Cerebellar cortex (tissue), 1 donor: ENCODE measurements at places on chromosomes 1 and 21.

DNA sequence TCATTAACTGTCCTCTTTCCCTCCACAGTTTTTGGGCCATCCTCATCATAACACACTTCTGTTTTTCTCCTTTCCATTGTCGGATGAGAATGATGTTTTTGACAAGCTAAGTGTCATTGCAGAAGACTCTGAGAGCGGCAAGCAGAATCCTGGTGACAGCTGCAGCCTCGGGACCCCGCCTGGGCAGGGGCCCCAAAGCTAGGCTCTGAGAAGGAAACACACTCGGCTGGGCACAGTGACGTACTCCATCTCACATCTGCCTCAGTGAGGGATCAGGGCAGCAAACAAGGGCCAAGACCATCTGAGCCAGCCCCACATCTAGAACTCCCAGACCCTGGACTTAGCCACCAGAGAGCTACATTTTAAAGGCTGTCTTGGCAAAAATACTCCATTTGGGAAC is 28.6 kb upstream of the IFNAR1 start:
- no peak for DNase-seq

GRCh38 chr1:173287785-173288184 is 80.7 kb upstream of the TNFSF4 start:
- DNase-seq: no peak

GRCh38 chr1:57474137-57474750 is 50.4 kb upstream of the DAB1 start:
- no peak for DNase-seq

GRCh38 chr1:24849672-24850295 is 80.3 kb downstream of the RUNX3 start:
- DNase-seq: peak; percentile 20

DNA sequence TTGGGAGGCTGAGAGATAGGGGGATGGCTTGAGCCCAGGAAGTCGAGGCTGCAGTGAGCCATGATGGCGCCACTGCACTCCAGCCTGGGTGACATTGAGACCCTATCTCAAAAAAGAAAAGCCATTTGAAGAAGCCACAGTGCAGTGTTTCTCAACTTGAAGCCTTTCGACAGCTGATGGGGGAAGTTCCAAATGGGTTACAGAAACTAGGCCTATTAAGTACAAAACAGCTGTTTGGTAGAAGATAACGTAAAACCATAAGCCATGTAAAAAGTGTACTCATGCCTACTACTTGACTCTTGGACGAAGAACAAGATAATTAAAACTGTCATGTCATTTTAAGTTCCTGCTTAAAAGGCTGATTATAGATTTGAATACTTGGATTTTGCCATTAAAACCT is 16.6 kb downstream of the COPA start:
- DNase-seq: no peak

GRCh38 chr1:27045973-27046558 is 33.4 kb upstream of the TENT5B start:
- peak; percentile 82 for DNase-seq

DNA sequence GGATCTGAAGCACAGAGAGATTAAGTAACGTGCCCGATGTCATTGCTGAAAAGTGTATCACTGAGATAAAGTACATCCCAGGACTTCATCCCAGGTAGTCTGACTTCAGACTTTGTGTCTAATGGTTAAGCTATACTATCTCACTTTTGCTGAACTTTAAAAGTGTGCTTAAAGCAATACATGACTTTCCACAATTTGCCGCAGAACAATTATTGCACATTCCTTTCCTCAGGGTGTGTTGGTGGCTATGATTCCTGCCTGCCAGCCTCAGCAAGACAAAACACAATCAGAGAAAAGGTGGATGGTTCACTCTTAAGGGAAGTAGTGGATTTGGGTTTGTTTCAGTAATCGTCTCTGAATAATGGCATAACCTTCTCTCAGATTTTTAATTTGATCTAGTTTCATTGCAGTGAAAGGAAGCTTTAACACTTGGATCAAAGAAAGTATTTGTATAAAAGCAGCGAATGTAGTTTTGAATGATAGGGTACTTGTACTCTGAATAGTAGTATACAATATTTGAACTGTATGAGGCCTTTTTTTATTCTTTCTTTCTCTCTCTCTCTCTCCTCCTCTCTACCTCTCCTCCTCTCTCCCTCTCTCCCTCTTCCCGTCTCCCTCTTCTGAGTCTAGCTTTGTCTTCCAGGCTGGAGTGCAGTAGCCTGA is 47.0 kb downstream of the CNST start:
- DNase-seq: no peak

GRCh38 chr21:34174470-34174869 is 101.1 kb downstream of the MRPS6 start:
- DNase-seq: no peak
